ENCODE measurements at places on chromosomes 12 and 14.
A peak's percentile ranks its signal among the peaks of the same experiment; 100 is the strongest.

DNA sequence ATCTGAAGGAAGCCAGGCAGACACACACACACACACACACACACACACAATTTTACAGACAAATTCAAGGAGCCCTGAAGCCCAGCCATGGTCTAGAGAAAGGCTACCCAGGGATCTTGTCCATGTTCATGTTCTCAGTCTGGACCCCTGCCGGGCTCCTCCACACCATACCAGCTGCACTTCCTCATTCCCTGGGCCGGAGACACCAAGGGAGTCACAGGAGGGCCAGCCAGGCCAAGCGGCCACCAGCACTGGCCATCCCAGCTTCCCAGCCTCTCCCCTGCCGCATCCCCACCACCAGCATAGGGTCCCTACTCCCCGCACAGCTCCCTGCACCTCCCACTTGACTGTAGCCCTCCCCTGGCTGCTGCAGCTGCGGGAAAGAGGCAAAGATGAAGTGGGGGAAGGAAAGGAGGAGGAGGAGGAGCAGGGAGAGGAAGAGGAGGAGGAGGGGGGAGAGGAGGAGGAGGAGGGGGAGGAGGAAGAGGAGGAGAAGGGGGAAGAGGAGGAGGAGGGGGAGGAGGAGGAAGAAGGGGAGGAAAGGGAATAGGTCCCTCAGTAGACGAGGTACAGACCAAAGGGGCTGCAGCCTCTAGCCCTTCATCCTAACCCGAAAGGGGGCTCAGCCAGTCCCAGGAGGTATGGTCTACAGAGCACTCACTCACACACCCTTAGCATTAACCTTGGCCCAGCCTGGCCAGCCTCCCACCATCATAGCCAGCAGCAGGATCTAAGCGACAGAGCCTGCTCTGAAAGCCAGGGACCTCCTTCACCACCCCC lies 293.2 kb downstream of the DPF3 start:
- DNase-seq, result no peak

DNA sequence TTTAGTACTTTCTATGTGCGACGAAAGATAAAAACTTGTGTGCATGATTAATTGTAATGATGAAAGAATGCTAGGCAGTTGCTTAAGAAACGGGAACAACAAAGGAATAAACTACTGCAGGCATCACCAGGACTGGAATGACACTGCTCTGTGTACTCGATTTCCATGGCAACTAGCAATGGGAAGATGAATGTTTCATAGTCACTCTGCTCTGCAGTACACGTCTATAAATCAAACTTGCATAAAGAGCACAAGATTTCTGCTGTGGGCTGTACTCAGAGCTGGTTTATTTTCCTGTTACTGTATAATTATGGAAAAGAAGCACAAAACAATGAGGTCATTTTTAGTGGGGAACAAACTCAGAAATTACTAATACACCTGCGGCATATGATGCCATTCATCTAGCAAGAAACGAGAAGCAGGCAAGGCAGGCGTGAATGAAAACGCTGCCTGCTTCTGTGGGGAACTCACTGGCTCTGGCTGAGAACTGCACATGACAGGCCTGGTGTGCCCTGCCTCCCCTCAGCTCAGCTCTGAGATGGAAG lies 41.8 kb downstream of the EFCAB11 start:
- no peak for DNase-seq

DNA sequence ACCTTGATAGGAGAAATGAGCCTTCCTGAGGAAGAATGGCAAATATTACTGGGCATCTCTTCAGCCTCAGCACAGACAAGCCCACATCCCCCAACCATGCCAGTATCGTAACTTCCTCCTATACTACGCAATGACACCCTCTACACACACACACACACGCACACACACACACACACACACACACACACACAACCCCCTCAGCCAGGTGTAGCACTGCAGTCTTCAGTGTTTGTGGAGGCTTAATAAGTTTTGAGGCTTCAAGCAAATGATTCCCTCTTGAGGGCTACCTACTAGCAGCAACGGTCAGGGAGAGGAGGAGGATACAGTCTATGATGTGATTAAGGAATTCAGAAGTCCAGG lies 1.6 kb downstream of the DGKA start:
- peak; percentile 35 for DNase-seq

DNA sequence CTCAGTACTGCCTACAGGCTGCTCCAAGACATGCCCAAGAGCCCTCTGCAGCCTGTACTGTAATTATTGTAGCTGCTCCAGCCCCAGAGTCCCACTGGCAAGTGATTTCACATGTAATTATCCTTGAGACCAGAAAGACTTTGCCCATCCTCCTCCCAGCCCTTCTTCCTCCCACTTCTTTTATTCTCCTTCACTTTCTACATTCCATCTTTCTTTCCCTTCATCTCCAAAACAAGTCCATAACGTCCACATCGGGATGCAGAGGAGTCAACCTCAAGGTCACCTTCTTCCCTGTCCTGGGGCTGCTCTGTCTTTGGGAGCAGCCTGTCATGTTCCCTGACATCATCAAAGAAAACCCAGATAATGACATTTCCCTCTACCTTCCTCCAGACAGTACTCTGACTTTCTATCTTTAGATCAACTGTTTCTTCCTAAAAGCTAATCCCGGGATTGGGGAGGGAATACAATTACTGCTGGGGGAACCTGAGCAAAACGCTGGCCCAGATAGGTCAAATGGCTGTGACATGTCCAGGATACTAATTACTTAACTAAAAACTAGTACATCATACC lies 39.1 kb downstream of the SLC8A3 start:
- DNase-seq, result no peak

GRCh38 chr12:93657071-93657470 lies 20.1 kb upstream of the CRADD start:
- no peak for DNase-seq

DNA sequence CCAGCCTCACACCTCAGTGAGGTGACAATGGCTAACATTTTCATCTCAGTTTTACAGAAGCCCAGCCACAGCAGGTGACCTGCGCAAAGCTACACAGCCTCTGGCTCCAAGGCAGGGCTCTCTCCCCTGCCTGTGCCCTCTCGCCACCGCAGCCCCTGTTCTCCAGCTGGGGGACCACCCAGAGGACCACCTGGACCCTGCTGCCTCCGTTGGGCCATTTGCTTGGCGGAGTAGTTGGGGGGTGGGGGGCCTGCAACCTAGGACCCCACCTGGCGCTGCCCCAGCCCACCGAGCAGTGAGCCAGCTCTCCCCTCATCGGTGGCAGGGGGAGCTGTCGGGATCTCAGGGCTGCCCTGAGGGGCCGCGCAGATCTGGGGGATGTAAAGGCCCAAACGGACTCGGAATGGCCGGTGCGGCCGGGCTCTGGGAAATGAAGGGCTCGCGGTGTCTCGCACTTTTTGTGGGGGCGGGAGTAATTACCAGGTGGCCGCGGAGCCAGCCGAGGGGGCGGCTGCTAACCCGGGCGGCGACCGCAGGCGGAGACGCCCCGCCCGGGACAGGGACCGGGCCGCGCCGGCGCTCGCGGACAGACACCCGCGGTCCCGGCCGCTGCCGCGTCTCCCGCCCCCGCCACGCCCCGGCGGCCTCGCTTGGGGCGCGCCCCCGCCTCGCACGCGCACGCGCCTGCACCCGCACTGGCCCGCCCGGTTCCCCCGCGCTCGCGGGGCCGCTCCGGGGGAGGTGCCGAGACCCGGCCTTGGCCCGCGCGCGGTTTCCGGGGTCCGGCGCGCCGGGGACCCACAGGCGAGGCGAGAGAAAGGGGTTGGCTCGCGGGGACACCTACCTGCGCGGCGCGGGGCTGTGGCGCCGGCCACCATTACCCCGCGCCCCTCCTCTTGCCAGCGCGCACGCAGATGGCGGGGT lies 8.6 kb upstream of the GPR68 start:
- peak; percentile 76 for DNase-seq

GRCh38 chr12:76284816-76285750 lies 63.1 kb downstream of the BBS10 start:
- no peak for DNase-seq

- DNase-seq, result no peak
Measured at GRCh38 chr12:14190694-14191093, 174.8 kb upstream of the ATF7IP start.

DNA sequence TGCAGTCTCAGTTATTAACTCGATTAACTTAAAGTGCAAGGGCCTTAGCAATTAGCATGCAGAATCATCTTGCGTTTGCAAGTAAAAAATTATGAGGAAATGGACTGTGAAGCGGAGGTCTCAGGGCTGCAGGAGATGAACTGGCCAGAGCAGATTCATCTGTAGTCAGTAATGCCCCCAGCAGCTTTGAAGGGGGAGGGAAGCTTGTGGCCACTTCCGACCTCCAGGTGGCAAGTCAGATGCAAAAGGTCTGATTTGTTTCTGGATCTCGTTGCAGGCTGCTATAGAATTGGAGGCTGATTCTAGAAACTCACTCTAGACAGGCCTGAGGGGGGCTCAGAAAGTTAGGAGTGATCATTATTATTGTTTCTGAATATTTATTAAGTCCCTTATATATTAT lies 107.4 kb upstream of the RGS6 start:
- no peak for DNase-seq

GRCh38 chr12:110012137-110012536 lies 12.9 kb downstream of the ANKRD13A start:
- no peak for DNase-seq

- DNase-seq, result no peak
Measured at GRCh38 chr12:60071759-60072191, 475.9 kb downstream of the SLC16A7 start.

DNA sequence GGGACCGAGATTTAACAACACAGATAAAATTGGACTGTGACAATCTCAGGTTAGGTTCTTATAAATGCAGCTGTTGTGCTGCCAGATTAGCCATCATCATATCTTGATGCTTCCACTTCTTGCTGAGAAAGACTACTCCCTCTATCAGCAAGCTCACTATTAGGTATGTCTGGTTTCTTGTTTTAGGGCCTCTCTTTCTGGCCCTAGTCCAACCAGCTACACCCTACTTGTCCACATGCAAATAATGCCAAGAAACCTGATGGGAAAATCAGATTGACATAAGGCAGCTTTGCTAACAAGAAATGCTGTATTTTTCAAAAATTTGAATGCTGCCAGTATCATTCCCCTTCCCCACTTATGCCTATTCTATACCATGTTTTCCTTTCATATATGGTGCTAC lies 296.0 kb downstream of the RMST start:
- DNase-seq, result no peak

DNA sequence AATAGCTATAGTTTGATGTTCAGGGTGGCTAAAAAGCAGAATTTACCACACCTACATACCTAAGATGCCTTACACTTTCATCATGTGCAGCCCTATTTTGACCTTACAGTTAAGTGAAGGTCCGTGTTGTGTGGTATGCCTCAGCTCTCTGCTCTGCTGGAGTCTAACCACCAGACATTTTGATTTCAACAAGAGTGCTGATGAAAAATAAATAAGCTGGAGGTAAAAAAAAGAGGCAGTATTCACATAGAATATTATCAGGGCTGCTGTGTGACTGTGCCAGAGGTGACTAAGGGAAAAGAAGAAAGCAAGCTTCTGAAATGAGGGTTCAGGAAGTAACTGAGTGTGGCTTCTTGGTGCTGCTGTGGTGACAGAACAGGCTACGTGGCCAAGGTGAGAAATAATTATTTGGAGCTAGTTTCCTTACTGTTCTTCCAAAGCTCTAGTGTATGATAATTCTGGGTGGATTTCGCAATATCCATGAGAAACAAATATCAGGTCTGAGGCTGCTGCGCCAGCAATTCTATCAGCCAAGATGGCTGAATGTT lies 188.8 kb downstream of the STXBP6 start:
- no peak for DNase-seq

GRCh38 chr12:75655315-75655806 lies 144.0 kb upstream of the KRR1 start:
- no peak for DNase-seq

DNA sequence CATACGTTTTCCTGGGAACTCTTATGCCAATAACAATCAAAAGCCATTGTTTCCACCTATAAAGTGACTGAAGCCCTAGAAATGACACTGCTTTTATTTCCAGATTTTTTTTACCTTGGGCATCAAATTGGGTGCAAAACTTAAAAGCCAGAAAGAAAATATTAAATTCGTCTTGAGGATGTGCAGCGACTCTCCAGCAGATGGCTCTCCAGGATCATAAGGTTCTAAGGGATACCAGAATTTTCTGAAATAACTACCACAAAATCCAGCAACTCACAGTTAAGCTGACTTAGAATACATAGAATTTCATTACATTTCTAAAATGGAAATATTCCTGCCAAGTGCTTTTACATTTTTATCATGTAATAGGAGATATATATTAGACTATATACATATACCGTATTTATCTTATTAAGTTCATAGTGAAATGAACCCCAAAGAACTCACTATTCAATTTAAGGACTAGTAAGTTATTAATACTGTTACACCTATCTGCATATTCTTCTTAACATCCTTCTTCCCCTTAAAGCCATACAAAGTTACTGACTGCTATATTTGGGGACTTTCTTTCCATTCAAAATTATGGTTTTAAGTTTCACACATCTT lies 44.0 kb downstream of the ARMH4 start:
- DNase-seq, result peak; percentile 72

DNA sequence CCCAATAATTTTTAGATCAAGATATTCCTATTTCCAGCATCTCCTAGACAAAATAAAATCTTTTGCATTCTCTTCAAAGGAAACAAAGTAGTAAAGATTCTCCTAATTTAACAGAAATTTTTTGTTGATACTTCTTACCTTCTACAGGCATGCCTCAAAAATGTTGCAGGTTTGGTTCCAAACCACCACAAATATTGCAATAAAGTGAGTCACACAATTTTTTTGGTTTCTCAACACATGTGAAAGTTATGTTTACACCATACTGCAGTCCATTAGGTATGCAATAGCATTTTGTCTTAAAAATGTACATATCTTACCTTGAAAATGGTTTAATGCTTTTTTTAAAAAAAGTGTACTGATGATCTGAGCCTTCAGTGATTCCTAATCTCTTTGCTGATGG lies 65.6 kb upstream of the USP15 start:
- DNase-seq, result no peak

DNA sequence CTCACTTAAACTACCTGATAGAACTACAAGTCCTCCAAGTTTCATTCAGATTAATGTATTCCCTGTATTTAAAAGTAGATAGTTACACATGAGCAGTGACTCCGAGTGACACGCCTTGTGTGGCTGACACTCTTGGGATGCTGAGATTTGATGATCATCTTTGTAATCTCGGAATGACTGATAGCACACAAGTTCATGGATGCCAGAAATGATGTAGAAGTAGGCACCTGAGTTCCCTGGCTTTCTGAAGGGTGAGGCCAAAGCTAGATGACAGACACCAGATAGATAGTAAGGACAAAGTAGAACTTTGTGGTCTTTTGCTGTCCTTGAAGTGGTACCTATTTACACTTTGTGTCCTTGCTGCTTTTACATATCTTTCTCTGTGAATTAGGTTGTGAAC lies 491.2 kb downstream of the PCNX1 start:
- no peak for DNase-seq
